Aorta (tissue), 5 donors: ENCODE measurements at places on chromosomes 5 and 9. TPM values are rescaled to one million over a fixed set of nuclear protein-coding genes. Genes with fewer than 3 reads are reported as not detected.

GRCh38 chr5:119678351-119679028, 49.1 kb downstream of the FAM170A start:
- no peak for DNase-seq

DNA sequence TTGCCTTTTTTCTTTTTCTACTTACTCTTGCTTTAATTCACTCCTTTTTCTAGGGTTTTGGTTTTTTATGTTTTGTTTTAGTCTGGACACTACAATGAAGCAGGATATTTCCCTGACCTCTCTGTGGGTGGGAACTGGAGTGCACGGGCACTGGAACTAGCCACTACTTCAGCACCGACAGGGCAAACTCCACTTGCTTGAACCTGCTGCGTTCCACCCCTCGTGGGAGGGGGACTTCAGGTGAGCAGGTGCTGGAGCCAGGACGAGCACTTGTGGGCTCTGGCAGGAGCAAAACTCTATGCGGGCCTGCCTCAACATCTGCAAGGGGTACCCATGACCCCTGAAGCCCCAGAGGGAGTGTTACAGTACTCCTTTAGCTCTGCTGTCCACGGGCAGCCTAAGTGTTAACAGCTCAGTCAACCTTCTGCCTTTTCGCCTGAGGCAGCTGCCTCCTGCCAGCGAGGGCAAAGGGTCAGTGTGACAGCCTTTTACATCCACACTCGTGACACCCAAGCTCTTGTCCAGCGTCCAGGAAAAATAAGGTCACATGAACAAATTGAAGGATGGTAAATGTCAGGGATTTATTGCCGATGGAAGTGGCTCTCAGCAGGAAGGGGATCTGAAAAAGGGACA, 144.1 kb upstream of the NFIL3 start:
- DNase-seq: no peak

NOL8 gene
- total RNA-seq: 43.1 TPM

MARVELD2 gene
- total RNA-seq: 1.1 TPM

BSPRY gene
- total RNA-seq: 0.19 TPM

UNC13B gene
- 33.7 TPM for total RNA-seq

DNAJB5 gene
- 33.7 TPM for total RNA-seq

CCNI2 gene
- total RNA-seq: not detected
